ENCODE measurements at places on chromosomes 7 and 10. TPM values are rescaled to one million over a fixed set of nuclear protein-coding genes. Genes with fewer than 3 reads are reported as not detected.

The ANKRD26 gene
- total RNA-seq = 6.4 TPM

The CHAT gene
- total RNA-seq = not detected

The LGI1 gene
- total RNA-seq = not detected

The SLC26A3 gene
- not detected for total RNA-seq

The PDIA4 gene
- total RNA-seq = 38.2 TPM

DNA sequence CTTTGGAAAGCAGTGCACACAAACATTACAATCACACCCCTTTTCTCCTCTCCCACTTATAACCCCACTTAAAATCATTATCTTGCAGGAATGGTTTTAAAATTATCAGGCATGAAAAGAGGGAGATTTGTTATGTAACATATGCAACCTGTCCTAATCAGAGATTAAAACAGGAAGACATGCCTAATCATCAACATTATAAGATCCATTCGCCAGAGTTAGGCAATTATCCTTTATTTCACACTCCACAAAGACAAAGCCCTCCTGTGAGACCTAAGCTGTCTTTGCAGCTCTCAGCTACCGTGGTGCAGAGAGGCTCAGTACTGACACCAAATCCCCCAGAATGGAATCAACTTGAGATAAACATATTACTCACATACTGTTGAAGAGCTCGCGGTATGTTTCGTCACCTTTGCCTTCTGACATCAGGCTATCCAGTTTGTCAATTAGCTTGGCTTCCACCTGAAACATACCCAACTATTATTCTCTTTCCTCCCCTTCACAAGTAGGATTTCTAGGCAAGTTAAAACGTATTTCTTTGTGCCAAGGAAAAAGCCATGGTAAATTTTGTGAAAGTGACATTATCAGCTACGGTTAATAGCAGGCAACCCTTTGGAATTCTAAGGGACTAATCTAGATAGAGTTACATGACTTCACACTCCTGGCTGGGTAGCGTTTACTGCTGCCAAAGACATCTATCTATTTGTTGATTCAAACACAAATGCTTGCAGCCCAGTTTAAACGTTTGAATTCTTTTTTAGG lies 226.2 kb upstream of the IMMP2L start:
- H3K27me3 ChIP-seq = peaks cover 4% of the 10 kb centered on the region
- H3K4me1 ChIP-seq = no peaks in the 10 kb centered on the region
- no peak for DNase-seq
- no peaks in the 10 kb centered on the region for H3K36me3 ChIP-seq
- H3K27ac ChIP-seq = no peak overlapping the region
- no peak overlapping the region for H3K4me3 ChIP-seq

DNA sequence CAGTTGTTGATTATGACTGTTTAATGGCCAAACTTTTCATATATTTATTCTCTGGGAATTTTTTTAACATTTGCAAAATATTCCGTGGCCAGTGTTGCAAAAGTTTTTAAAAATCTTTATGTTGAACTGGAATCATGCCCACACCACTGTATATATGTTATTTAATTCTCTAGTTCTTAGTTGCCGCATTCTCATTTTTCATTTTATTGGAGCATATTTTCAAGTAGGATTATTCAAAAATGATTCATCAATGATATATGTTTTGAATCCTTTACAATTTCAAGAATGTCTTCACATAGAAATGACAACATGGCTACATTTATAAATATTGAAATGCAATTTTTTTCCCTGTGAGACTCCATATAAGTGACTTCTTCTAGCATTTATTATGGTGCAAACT lies 188.6 kb upstream of the LRRTM3 start:
- H3K27me3 ChIP-seq = no peaks in the 10 kb centered on the region
- H3K4me1 ChIP-seq = no peaks in the 10 kb centered on the region
- no peak for DNase-seq
- H3K27ac ChIP-seq = no peak overlapping the region
- no peaks in the 10 kb centered on the region for H3K36me3 ChIP-seq

- H3K4me3 ChIP-seq = no peak overlapping the region
- H3K4me1 ChIP-seq = no peaks in the 10 kb centered on the region
- no peak overlapping the region for H3K27ac ChIP-seq
- no peaks in the 10 kb centered on the region for H3K27me3 ChIP-seq
- no peak for DNase-seq
- H3K36me3 ChIP-seq = no peaks in the 10 kb centered on the region
Observed at GRCh38 chr10:3750006-3750816, 34.8 kb downstream of the KLF6 start.

- H3K27ac ChIP-seq = no peak overlapping the region
- no peaks in the 10 kb centered on the region for H3K4me1 ChIP-seq
- H3K4me3 ChIP-seq = no peak overlapping the region
- H3K36me3 ChIP-seq = peaks cover 4% of the 10 kb centered on the region
Observed at GRCh38 chr7:73437621-73438416, 4.2 kb downstream of the FZD9 start.

DNA sequence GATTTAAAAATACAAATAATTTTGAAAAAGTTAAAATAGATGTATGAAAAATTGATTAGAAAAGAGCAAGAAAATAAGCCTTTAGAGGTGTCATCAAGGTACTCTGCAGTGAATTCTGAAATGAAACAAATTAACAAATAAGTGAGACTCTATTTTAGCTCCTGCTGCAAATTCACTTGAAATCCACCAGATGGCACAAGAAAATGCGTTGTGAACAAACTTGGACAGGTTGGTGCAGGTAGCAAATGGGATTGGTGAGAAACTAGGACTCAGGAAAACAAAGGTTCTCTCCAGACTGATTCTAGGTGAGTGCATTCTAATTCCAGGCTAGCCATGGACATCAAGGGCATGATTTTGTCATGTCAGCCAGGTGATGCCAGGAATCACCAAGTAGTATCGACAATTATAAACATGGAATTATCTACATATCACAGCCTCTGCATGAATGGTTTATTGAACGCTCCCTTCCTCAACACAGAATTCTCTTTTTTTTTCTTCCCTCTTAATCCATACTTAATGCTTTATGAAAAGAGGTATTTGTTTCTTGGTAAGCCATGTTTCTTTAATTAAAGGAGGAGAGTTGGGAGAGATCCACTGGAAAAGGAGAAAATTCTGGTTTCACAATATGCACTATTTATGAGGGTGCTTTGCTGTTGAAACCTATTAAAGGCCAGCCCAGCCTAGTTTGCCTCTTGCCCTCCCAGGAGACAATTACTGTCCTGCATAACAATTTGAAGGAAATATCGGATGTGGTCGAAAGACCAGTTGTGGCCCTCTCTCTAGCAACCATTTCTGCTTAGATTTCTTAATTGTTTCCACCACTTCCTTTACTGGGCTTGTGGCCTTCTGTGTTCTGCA lies 118.1 kb downstream of the ZNF365 start:
- DNase-seq = peak; percentile 53
- H3K4me1 ChIP-seq = no peaks in the 10 kb centered on the region
- no peak overlapping the region for H3K27ac ChIP-seq
- H3K27me3 ChIP-seq = no peaks in the 10 kb centered on the region

DNA sequence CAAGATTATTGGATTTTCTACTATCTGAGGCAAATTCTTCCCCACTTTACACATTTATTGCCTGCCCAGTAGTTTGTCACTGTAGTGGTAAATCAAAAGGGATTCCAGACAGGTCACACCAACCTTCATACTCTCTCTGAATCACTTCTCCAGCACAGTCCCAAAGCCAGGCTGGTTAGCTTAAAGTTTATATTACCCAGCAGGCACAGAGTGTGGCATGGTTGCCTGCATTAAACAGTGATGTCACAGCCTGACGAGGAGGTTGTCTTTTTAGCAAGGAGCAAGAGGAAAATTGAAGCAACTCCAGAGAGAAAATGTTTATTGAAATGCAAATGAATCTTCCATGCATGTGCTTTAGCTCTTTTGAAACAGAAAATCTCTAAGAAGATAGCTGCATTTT lies 375.5 kb upstream of the CELF2 start:
- no peaks in the 10 kb centered on the region for H3K27me3 ChIP-seq
- no peaks in the 10 kb centered on the region for H3K36me3 ChIP-seq
- H3K27ac ChIP-seq = no peak overlapping the region

- peak; percentile 49 for DNase-seq
- no peaks in the 10 kb centered on the region for H3K27me3 ChIP-seq
- no peaks in the 10 kb centered on the region for H3K36me3 ChIP-seq
- peaks cover 6% of the 10 kb centered on the region for H3K4me1 ChIP-seq
Observed at GRCh38 chr7:87600130-87601124, at the start of gene ABCB1. Gene ABCB1, minus strand, starts transcription at chr7:87600884. Its CDS starts 700 bp downstream, at chr7:87600184.

GRCh38 chr10:65808687-65809333 lies 1117.0 kb upstream of the LRRTM3 start:
- no peaks in the 10 kb centered on the region for H3K27me3 ChIP-seq
- H3K4me1 ChIP-seq = no peaks in the 10 kb centered on the region
- no peak overlapping the region for H3K27ac ChIP-seq
- no peak for DNase-seq
- no peaks in the 10 kb centered on the region for H3K36me3 ChIP-seq

DNA sequence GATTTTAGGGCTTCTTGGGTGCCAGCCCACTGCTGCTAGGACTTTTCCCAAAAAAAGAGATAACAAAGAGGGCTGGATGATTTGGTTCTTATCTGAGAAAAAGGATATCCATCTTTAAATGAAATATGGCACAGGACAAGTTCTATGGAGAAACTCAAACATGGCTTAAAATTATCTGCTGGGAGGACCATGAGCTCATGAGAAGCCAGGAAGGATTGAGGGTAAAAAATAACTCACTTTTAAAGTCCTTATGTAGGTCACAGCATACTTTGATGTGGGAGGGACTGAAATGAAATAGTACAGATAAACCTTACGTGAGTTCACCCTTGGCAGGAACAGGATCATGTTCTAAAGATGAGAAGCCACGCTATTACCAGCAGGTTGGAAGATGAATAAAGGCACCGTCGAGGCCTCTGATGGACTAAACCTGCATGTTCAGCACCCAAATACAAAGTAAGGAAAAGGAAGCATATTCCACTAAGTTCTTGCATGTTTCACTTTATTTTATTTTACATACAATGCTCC lies 369.2 kb upstream of the KLF6 start:
- DNase-seq = no peak
- H3K36me3 ChIP-seq = no peaks in the 10 kb centered on the region
- H3K4me1 ChIP-seq = no peaks in the 10 kb centered on the region
- no peaks in the 10 kb centered on the region for H3K27me3 ChIP-seq

GRCh38 chr7:79619216-79619615 lies 165.7 kb upstream of the MAGI2 start:
- H3K27ac ChIP-seq = no peak overlapping the region
- H3K27me3 ChIP-seq = no peaks in the 10 kb centered on the region
- H3K4me3 ChIP-seq = no peak overlapping the region
- H3K4me1 ChIP-seq = no peaks in the 10 kb centered on the region
- no peak for DNase-seq
- no peaks in the 10 kb centered on the region for H3K36me3 ChIP-seq

- no peaks in the 10 kb centered on the region for H3K4me1 ChIP-seq
- H3K36me3 ChIP-seq = no peaks in the 10 kb centered on the region
- H3K27ac ChIP-seq = no peak overlapping the region
- no peaks in the 10 kb centered on the region for H3K27me3 ChIP-seq
- H3K4me3 ChIP-seq = no peak overlapping the region
- DNase-seq = no peak
Observed at GRCh38 chr10:122122493-122122892, 133.5 kb downstream of the TACC2 start.

GRCh38 chr7:77458786-77459185 lies 42.6 kb upstream of the GSAP start:
- no peak overlapping the region for H3K4me3 ChIP-seq
- no peak overlapping the region for H3K27ac ChIP-seq
- no peaks in the 10 kb centered on the region for H3K4me1 ChIP-seq
- DNase-seq = no peak

GRCh38 chr10:113954409-113954808 lies 89.3 kb upstream of the ADRB1 start:
- peaks cover 9% of the 10 kb centered on the region for H3K4me1 ChIP-seq
- DNase-seq = no peak
- no peaks in the 10 kb centered on the region for H3K36me3 ChIP-seq
- no peak overlapping the region for H3K27ac ChIP-seq
- no peaks in the 10 kb centered on the region for H3K27me3 ChIP-seq
- no peak overlapping the region for H3K4me3 ChIP-seq

All from naive thymus-derived CD4-positive, alpha-beta T cell (primary cell).